Trophoblast cell (in vitro differentiated cells and primary cell): ENCODE measurements at places on chromosomes 1 and 21.

DNA sequence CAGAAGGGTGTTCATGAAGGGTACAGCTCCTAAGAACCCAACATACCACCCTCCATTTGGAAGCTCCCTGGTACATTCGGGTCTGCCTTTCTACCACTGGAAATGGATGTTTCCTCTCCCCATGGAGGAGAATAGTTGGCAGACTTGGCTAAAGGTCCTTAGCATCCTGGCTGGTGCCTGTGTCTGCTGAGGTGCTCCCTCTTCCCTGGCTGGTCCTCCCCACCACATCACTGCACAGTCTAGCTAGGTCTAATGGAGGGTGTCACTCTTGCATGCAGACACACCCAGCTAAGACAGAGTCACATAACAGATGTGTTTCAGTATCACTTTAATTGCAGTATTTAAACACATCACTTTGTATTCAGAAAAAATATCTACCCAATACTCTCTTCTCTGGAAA lies 24.7 kb downstream of the CD34 start:
- DNase-seq, result no peak

- no peak for DNase-seq
Observed at GRCh38 chr1:30713311-30713710, 10.1 kb downstream of the MATN1 start.

DNA sequence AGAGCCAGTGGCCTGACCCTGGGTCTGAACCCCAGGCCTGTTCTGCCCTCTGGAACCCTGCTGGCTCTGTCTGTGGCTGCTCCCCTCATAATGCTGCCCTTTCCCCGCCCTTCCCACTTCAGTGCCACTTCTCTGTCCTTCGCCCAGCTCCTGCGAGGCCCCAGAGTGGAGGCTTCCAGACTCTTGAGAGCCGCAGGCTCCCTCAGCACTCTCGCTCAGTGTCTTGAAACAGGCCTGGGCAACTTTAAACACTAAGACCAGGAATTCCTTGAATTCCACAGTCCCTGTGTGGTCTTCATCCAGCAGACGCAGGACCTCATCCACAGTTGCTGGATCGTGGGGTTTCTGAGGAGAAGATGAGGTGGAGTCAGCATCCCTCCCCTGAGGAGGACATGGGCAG lies 3.5 kb downstream of the CRNN start:
- DNase-seq, result no peak

- DNase-seq, result no peak
Observed at GRCh38 chr1:237249120-237249519, 207.1 kb downstream of the RYR2 start.

- no peak for DNase-seq
Observed at GRCh38 chr1:199512037-199512710, 515.3 kb upstream of the NR5A2 start.

GRCh38 chr1:36855699-36856494 lies 178.4 kb downstream of the GRIK3 start:
- no peak for DNase-seq

- DNase-seq, result peak; percentile 71
Observed at GRCh38 chr1:19800076-19800804, 524 bp upstream of the TMCO4 start.

DNA sequence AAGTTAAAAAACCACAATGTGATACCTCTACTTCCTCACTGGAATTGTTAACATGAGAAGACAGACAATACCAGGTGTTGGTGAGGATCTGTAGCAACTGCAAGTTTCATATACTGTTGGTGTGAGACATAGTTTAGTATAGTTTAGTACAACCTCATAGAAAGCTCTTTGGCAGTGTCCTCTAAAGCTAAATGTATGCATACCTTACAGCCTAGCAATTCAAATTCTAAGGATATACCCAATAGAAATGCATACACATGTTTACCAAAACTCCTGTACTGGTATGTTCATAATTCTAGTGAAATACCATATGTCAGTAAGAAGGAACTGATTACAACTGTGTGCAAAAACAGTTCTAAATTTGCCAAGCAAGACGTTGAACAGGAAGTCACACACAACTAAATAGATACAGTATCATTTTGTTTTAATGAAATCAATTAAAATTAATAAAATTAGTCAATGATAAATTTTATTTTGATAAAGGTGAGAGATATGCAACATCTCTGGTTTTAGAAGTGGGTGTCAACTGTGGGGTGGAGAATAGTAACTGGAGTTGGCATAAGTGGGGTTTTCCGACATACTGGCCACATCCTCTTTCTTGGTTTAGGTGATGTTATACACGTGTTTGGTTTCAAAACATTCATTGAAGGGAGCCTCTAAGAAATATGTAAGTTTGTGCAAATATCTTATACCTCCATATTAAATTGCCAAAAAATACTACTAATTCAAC lies 450.7 kb downstream of the PTPRC start:
- DNase-seq, result no peak

DNA sequence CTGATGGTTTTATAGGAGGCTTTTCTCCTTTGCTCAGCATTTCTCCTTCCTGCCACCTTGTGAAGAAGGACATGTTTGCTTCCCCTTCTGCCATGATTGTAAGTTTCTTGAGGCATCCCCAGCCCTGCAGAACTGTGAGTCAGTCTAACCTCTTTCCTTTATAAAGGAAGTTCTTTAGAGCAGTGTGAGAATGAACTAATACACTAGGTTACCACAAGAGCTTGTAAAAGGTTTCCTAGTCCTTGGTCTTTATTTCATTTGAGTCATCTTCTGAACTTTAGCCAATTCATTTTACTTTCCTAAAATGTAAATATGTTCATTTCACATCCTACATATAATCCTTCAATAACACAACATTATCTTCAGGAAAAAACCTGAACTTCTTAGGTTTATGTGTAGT lies 365.3 kb downstream of the HHIPL2 start:
- no peak for DNase-seq

DNA sequence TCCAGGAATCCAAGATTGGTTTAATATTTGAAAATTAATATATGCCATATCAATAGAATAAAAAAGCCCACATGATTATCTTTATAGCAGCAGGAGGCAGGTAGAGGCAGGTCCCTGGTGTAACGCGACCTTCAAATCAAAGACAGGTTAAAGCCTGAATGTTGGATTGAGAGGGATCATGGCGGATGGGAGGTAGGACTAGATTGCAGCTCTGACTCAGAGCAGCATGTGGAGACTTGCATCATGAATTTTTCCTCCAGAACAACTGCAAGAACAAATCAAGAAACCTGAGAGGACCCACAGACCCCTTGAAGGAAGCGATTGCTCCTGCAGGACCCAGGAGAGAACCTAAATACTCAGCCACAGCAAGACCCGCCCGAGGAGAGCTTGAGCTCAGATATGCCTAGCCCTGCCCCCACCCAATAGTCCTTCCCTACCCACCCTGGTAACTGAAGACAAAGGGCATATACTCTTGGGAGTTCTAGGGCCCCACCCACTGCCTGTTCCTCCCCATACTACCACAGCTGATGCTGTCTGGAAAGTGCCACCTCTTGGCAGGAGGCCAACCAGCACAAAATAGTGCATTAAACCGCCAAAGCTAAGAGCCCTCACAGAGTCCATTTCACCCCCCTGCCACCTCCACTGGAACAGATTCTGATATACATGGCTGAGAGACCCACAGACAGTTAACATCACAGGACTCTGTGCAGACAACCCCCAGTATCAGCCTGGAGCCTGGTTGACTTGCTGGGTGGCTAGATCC lies 19.5 kb downstream of the S100B start:
- DNase-seq, result no peak

GRCh38 chr1:112581586-112582192 lies 37.3 kb downstream of the ST7L start:
- no peak for DNase-seq

- no peak for DNase-seq
Observed at GRCh38 chr1:85654066-85654782, 54.0 kb downstream of the ZNHIT6 start.

- peak; percentile 77 for DNase-seq
Observed at GRCh38 chr1:77126307-77126706, 92.9 kb downstream of the PIGK start.

GRCh38 chr1:162561616-162562469 lies at the start of gene UAP1:
Gene UAP1 (plus strand): TSS chr1:162561722. CDS start chr1:162566069, 4,347 bp downstream.
- DNase-seq, result no peak

DNA sequence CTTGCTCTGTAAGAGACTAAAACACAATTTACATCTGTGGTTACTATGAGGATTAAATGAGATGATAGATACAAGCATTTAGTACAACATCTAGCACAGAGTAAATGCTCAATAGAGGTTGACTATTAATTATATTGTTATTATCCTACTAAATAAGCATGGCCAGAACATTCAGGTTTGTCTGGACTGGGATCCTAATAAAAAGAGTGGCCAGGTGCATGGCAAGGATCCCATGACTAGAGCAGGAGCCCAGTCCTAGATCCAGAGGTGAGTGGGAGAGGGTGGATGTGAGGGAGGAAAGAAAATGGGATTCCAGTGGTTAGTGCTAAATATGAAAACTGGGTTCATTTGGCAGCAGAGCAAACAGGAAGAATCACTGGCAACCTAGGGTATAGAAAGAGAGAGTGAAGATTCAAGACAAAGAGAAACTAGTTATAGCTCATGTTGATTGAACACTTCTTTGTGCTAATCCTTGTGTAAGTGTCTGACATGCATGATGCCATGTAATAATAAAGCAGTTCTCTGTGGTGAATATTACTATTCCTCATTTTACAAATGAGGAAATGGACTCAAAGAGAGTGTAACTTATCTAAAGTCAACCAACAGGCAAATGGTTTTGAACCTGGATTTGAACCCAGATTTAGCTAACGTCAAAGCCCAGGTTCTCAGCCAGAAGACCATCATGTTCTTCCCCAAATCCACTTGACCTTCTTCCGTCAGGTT lies 71.1 kb upstream of the FGGY start:
- no peak for DNase-seq

DNA sequence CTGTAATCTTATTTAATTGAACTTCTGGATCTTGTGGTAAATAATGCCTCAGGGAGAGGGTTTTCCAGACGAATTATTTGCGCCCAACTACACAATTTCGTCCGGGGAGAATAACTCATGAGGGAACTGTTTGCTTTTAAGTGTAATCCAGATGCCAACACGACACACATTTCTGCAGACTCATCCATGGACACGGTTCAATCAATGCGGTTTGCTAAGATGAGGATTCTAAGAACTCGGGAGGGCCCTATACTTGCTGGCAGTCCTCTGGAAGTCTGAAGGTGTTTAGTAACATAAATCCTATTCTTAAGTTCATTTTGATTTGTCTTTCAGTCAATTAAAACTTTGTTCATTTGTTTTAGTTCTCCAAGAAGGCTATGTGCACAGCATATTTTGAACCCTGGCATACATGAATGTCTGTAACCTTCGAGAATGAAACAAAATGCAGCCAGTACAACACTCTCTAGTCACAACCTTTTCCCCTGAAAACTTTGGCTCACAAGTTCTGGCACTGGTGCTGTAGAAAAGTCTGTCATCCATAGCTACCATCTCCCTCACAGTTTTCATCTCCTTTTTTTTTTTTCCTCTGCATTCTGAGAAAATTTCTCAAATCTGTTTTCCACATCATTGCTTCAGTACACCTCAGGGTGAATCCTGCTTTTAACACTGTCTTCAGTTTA lies 38.8 kb downstream of the DIPK1A start:
- DNase-seq, result no peak

- DNase-seq, result no peak
Observed at GRCh38 chr1:33120436-33121231, 39.7 kb downstream of the AZIN2 start.

DNA sequence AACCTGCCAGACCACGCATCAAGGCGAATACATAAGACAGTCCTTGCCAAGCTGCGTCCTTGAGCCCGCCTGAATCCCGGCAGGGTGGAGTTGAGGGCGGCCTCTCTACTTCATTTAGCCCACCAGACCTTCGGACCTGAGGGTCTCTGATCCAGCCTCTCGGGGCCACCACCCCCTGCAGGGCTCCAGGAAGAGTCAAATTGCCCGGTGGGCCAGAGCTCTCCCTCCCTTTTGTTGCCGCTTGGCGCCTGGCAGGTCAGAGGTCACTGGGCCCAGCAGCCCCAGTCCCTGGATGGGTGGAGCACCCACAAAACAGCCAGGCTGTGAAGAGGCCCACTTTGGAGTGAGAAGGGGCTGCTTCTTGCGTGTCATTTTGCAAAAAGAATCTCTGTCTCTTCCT lies 9.0 kb downstream of the GNG4 start:
- DNase-seq, result no peak

DNA sequence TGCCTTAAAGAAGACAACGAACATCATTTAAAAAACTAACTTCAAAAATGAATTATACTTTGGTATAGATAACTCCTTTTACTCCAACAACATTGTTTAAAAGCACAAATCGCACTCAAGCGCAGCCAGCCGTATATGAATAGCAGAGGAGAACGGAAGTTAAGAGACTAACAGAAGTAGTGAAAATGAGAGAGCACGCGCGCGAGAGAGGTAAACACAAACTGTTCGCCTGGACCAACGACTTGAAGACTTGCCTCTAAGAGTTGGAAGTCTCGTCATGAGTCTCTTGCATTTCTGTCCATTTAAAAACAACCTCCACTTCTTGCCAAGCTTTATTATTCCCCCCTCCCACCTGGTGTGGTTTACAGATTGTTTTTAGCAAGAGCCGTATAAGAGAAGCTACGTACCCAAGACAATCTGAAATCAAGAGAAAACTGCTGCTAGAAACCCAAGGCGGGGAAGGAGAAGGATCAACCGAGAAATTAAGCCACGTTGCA lies 479 bp downstream of the SELENOF start:
- peak; percentile 42 for DNase-seq

- DNase-seq, result no peak
Observed at GRCh38 chr1:212186427-212187207, 98.6 kb upstream of the PPP2R5A start.
